Stimulated activated CD4-positive, alpha-beta T cell treated with anti-CD3 and anti-CD28 coated beads, TNF-alpha, amount 100 ng/mL, for 1 hour (primary cell): ENCODE measurements at places on chromosomes 5 and 9.

- DNase-seq, result no peak
These were observed 72.2 kb downstream of the EBF1 start for GRCh38 chr5:159027504-159027903.

- no peak for DNase-seq
These were observed 202.1 kb upstream of the TLE4 start for GRCh38 chr9:79369676-79370075.

- no peak for DNase-seq
These were observed 136.8 kb downstream of the ESM1 start for GRCh38 chr5:54848581-54848980.

- no peak for DNase-seq
These were observed 78.8 kb downstream of the GPR21 start for GRCh38 chr9:123112015-123112975.

DNA sequence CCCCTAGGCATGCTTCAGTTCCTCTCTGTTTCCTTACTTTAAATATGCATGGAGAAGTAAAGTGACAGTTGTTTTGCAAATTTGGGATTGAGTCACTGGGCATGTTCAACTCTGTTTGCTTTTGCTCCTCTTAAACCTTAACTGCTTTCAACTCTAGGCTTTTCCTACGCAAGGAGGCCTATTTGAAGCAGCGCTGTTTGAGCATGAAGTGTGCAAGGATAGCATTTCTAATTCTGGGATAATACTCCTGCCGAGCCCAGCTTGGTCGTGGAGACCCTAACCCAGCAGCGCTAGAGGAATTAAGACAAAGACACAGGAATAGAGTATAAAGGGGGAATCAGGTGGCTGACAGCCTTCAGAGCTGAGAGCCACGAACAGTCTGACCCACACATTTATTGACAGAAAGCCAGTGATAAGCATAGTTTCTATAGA is 803.4 kb upstream of the CDH10 start:
- no peak for DNase-seq

- peak; percentile 19 for DNase-seq
These were observed 56.7 kb downstream of the AOPEP start for GRCh38 chr9:94783102-94783682.
